GM23248 (cell line): ENCODE measurements at places on chromosomes 13 and 19. TPM values are rescaled to one million over a fixed set of nuclear protein-coding genes. Genes with fewer than 3 reads are reported as not detected.

The PRTN3 gene
- not detected in 2 replicates for total RNA-seq

The ADAMTSL5 gene
- 21.1 and 31.7 TPM in 2 replicates for total RNA-seq

The STXBP2 gene
- 1.8 TPM in 1 of 2 replicates, not detected in the other for total RNA-seq

The PGLYRP1 gene
- total RNA-seq = not detected in 2 replicates

The SAMD4B gene
- total RNA-seq = 71.9 and 87.1 TPM in 2 replicates

The PNMA8B gene
- 0.25 and 0.65 TPM in 2 replicates for total RNA-seq

The SIGLEC8 gene
- total RNA-seq = not detected in 2 replicates

The LIM2 gene
- not detected in 2 replicates for total RNA-seq

GRCh38 chr13:109899316-109899715 is 112.9 kb upstream of the IRS2 start:
- DNase-seq = no peak

DNA sequence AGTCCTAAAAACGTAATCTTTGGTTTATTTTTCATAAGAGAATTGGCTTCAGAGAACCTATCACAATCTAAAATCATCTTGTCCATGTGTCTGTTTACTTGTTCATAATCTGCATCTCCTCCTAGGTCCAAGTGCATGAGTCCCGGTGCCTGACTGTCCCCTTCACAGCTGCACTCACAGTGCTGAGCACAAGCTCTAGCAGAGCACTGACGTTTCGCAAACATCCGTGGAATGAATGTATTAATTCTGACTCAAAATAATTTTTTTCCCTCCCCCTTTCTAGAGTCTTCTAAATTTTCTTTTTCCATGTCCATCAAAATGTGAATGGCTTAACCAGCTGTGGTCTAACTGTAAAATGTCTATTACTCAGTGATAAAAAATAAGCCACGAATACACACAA is 245.5 kb upstream of the TSHZ3 start:
- DNase-seq = no peak

DNA sequence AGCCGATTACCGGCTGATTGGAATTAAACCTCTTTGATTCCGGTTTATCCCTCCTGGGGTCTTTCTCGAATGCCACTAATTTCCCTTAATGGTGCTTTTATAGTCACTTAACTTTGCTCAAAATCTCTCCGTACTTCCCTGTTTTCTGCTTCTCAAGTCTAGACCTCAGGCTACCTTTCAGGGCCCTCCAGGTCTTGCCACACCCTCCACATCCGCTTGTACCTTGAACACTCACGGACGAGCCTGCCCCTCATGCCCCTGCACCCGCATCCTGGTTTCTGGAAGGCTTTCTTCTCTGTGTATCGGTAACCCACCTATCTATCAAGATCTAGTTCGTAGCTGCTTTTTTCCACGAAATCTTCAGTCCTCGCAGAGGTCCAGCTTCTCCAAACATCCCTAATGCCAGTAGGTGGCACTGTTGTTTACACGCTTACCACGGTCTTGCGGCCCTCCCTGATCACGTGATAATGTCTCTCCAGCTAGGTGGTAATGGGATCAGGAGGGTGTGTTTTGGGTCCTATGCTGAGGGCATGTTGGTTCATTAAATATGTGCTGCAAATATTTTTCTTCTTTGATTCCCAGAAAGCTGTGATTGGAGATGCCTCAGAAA is 13.8 kb downstream of the ATP12A start:
- peak; percentile 67 for DNase-seq

DNA sequence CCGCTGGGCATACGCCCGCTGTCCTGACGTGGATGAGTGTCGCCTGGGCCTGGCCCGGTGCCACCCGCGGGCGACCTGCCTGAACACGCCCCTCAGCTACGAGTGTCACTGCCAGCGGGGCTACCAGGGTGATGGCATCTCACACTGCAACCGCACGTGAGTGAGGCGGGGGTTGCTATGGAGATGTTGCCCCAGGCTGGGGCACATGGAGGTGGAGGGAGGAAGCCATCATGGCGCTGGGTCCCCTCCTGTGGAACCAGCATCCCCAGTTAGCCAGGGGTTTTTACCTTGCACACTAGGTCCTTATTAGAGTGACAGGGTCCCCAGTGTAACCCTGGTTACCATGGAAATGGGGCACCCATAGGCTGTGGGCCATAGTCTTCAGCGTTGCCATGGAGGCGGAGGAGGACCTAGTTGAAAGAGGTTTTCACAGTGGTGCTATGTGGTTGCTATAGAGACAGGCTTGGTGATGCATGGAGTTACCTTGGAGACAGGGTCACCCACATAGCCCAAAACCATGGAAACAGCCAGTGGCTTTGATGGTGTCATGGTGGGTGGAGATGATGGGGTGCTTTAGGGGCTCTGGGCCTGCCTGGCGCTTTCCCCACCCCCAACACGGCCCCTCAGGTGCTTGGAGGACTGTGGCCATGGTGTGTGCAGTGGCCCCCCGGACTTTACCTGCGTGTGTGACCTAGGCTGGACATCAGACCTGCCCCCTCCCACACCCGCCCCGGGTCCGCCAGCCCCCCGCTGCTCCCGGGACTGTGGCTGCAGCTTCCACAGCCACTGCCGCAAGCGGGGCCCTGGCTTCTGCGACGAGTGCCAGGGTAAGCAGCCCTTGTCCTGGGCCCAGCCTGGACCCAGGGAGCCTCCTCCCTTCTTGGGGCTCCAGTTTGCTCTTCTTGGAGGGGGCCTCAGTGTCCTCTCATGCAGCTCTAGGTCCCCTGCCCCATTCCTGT is 27.1 kb downstream of the MEGF8 start:
- peak; percentile 41 for DNase-seq

DNA sequence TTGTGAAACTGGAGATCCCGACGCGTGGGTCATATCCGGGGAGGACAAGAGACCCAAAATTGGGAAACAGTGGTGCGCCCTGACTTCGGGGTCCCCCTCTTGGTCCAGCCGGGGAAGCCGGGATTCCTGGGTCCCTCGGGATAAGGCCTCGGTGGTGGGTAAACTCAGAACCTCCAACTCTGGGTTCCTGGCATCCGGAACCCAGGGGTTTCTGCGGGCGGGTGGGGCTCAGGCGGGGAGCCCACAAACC is 688 bp downstream of the ZFP36 start:
- no peak for DNase-seq

DNA sequence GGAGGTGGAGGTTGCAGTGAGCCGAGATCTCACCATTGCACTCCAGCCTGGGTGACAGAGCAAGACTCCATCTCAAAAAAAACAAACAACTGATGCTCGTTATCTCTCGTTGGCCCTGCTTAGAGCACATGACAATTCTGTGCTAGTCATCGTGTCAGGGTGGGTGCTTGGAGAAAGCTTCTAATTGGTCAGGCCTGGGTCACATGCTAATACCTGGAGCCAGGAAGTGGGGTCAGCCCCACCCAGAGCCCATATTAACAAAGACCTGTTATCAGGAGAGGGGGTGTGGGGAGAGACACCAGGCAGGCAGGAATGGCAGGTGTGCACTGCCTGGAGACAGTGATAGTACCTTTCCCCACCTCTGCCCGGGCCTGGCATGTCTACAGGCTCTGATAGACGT is 84.9 kb downstream of the DPF1 start:
- no peak for DNase-seq

GRCh38 chr19:54616821-54617560 is 13.3 kb upstream of the LILRB1 start:
- DNase-seq = no peak

GRCh38 chr13:38350114-38350617 is 515 bp downstream of the UFM1 start:
- peak; percentile 80 for DNase-seq

- peak; percentile 29 for DNase-seq
Measured at GRCh38 chr13:97574926-97575325, 141.0 kb downstream of the RAP2A start.

DNA sequence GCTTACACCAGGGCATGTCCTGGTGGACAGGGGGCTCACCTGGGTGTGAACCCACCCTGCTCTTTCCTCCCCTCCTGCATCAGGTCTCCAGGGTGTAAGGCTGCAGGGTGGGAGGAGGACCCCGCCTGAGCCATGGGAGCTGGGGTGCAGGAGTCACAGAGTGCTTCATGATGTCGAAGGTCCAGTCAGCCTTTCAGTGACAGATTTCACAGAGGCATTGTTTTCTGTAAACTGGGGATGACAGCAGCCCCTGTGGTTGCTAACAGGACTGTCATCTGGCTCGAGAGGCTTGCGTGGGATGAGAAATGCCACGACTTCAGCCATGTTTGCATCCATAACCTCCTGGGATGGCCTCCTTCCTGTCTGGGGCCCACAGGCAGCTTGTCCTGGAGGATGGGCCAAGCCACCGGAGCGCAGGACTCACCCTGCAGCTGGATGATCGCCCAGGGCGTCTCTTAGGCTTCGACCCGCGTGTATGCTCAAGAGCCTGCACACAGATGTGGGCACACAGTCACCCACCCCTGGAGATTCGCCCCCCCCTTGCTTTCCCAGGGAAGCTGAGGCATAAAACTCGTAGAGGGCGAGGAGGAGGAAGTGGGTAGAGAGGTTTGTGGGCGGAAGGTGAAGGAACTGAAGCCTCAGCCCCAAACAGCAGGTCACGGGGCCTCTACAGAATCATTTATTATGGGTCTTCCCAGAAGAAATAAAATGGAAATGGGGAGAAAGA is 4.9 kb downstream of the NANOS3 start:
- DNase-seq = peak; percentile 85

DNA sequence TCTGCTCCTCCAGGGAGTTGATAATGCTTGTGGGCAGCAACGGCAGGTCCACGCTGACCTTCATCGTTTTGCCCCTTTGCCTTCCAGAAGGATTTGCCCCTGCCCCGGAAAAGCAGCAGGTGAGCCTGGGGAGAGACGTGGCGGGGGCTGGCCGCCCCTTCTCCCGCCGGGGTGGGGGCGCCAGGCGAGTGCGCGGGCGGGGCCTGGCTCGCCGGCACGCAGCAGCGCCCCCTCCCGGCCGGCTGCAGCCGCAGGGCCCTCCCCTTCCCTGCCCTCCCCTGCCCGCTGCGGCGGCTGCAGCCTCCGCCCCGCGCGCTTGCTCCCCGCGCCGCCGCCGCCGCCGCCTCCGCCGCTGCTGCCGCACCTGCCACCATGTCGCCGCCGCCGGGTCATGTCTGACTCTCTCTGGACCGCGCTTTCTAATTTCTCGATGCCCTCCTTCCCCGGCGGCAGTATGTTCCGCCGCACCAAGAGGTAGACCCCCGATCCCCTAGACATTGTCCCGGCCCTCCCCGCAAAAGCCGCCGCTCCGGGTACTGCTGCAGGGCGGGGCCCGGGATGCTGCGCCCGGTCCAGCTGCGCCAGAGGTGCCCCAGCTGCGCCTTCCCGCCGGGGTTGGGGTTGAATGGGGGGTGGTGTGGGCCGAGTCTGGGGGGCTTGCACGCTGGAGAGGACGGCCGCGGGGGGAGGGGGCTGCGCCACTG is at the start of gene MAST1:
Gene MAST1 (plus strand): TSS at position 334 of the 704 bp plus-strand sequence. CDS start 58 bp downstream, at position 392.
- DNase-seq = peak; percentile 68

DNA sequence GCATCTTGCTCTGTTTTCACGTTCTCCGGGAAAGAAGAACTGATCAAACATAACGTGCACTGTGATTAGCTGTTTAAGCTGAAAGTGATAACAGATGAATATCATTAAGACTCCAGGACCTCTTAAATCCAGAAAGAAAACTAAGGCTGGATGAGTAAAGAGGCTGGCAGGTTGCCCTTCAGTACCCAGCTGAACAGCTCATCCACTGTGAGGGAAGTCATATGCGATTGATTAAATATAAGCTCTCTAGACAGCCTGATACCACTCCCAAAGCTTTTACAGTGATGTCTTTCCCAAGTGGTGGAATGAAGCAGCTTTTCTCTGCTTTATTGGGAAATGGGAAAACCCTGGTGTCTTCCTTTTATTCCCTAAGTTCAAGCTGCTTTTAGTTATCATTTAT is 116.9 kb downstream of the EFNB2 start:
- DNase-seq = peak; percentile 93

DNA sequence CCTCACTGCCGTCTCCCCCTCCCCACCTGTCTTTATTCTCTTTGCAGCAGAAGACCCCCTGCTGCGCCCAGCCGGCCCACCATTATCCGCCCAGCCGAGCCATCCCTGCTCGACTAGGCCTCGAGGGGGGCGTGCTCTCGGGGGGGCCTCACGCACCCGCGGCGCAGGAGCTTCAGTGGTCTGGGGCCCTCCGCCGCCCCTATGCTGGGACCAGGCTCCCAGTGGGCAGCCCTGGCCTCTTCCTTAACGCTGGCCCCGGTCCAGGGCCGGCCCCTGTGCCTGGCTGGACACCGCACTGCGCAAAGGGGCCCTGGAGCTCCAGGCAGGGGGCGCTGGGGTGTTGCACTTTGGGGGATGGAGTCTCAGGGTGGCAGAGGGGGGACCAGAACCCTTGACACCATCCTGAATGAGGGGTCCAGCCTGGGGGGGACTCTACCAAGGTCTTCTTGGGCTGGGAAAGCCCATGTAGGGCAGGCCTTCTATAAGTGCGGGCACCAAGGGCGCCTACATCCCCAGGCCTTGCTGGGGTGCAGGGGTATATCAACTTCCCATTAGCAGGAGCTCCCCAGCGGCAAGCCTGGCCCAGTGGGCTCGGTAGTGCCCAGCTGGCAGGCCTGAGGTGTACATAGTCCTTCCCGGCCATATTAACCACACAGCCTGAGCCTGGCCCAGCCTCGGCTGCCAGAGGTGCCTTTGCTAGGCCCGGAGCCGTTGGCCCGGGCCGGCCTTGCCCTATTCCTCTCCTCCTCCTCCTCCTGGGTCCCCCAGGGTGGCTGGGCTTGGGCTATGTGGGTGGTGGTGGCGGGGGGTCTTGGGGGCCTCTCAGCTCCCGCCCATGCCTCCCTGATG is 4.9 kb downstream of the TMED1 start:
- DNase-seq = no peak

GRCh38 chr13:73656863-73657262 is 477.3 kb downstream of the KLF12 start:
- peak; percentile 52 for DNase-seq

- no peak for DNase-seq
Measured at GRCh38 chr19:17522988-17523872, 11.8 kb downstream of the PGLS start.

DNA sequence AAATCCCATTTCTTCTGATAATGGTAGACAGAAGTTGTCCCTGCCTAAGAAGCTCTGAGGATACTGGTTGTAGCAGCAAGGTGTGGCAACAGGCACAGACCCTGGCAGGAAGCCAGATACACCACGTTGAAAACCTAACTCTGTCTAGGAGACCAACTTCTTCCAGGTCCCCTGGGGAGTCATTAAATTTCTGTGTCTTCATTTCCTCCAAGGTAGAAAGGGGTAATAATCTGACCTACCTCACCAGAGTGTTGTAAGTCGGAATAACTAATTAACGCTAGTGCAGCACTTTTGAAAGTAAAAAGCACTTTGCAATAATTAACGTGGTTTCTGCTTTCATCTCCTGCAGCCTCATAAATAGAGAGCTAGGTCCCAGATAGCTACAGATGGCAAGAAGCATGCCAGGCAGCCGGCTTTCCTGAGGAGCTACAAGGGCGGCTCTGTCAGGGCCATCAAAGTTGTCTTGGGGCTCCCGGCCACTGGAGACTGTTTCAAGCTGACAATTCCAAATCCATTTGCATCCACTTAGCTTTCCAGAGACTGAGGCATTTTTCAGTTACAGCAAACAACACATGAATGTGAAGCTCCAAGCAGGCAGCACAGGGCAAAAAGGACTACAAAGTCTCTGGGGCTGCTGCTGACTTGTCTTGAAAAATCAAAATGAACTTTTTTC is 176.2 kb downstream of the FOXO1 start:
- DNase-seq = no peak
